ENCODE measurements at places on chromosomes 6 and 20.

GRCh38 chr6:154578004-154578559, 67.6 kb upstream of the CNKSR3 start:
- DNase-seq: no peak

DNA sequence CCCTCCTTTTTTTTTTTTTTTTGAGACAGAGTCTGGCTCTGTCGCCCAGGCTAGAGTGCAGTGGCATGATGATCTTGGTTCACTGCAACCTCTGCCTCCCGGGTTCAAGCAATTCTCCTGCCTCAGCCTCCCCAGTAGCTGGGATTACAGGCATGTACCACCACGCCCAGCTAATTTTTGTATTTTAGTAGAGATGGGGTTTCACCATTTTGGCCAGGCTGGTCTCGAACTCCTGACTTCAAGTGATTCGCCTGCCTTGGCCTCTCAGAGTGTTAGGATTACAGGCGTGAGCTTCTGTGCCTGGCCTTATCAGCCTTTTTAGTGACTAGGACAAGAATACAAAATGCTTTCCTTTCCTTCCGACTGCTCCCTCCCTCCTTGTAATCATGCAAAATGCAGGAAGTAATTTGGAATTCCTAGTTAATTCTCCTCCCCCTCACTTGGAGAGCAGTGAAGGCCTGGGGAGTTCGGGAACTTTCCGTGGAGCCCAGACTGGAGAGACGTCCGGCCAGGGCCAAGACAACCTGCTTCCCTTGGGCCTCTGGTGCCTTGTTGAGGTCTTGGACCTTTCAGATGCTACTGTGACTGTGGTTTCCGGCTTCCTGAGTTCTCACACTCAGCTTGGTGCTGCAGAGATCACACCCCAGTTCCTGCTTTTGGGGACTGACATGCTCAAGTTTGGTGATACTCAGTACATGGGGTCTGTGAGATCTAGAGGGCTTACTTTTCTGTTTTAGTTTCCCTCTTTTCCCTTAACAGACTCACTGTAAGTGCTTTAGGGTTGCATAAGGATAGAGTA, 3.9 kb upstream of the PHF20 start:
- DNase-seq: no peak

- no peak for DNase-seq
These were observed 8.5 kb upstream of the COQ3 start for GRCh38 chr6:99402448-99402847.

GRCh38 chr6:28587746-28588075, 62.0 kb downstream of the GPX5 start:
- no peak for DNase-seq
